OCI-LY7 (cell line): ENCODE measurements at places on chromosomes 12 and 14.

- no peak for DNase-seq
Measured at GRCh38 chr14:103861413-103862392, 14.3 kb upstream of the PPP1R13B start.

GRCh38 chr14:101927859-101928258, 36.5 kb upstream of the DYNC1H1 start:
- no peak for DNase-seq

DNA sequence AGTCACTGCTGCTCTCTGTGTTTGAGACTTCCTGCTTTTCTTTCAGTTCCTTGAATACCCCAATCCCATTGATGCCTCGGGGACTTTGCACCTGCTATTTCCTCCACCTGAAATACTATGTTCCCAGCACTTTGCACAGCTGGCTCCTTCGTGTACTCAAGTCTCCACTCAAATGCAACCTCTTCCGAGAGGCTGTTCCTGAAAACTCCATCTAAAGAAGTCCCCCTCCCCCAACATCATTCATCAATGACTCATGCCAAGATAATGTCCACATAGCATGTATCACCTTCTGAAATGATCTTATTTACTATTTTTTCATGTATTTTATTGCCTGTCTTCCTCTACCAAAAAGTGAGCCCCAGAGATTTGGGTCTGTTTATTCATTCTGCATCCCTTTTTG, 48.6 kb downstream of the HSPB8 start:
- no peak for DNase-seq

DNA sequence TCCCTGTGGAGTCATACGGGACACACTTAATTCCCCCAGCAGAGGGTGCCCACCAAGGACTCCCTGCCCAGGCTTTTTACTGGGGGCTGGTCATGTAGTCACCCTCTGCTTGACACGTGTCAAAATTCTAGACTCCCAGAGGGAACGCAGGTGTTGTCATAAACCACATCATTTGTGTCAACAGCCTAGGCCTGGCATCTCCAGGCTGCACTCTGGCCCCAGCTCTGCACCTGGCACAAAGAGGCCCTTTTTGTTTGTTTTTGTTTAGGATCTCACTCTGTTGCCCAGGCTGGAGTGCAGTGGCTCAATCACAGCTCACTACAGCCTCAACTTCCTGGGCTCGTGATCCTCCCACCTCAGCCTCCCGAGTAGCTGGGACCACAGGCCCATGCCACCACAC, 21.1 kb downstream of the BRI3BP start:
- DNase-seq: no peak

GRCh38 chr14:59771577-59771976, 99.0 kb downstream of the RTN1 start:
- DNase-seq: no peak

DNA sequence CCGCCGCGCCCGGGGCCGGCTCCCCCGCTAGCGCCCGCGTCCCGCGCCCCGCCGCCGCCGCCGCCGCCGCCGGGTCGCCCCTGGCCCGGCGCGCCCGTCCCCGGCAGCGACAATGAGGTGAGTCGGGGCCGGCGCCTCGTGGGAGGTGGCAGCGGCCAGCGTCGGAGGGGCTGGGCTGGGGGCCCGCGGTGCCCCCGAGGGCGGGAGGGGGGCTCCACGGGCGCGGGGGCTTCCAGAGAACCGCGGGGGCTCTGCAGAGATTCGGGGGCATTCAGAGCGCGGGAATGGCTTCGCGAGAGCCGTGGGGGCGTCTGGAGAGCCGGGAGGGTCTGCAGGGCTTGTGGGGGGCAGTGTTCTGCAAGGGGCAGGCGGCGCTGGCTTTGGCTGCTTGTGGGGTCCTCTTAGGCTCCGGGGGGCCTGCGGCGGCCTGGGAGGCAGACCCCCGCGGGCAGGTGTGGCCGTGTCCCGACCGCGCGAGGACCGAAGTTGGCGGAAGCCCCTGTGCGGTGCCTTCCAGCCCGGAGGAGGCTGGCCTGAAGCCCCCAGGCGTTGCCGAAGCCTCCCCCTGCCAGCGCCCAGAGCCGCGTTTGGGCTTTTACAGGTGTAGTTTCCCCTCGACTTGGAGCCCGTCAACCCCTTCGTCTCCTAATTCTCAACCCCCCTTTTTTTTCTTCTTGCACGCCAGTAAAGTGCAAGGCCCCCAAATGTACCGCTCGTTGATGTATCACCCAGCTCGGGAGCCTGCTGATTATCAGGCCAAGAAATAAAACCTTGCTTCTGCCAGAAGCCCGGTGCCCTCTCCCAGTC, 93.1 kb upstream of the EVL start:
- DNase-seq: peak; percentile 19

GRCh38 chr12:107670999-107671643, 14.5 kb upstream of the PWP1 start:
- DNase-seq: peak; percentile 34

DNA sequence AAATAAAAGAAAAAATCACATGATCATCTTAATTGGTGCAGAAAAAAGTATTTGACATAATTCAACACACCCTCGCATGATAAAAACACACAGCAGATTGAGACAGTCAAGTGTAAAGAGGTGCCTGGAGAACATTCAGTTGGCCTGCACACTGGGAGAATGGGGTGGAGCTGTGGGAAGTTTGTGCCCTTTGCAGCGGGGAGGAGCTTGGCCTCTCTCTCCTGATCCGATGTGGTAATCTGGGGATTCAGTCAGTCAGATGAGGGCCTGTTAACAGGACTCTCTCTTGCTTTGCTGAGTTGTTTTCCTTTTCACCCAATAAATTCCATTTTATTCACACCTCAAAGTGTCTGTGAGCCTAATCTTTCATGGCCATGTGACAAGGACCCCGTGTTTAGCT, 5.9 kb downstream of the SERPINA6 start:
- DNase-seq: no peak

GRCh38 chr12:85509857-85510256, 229.8 kb downstream of the ALX1 start:
- no peak for DNase-seq

DNA sequence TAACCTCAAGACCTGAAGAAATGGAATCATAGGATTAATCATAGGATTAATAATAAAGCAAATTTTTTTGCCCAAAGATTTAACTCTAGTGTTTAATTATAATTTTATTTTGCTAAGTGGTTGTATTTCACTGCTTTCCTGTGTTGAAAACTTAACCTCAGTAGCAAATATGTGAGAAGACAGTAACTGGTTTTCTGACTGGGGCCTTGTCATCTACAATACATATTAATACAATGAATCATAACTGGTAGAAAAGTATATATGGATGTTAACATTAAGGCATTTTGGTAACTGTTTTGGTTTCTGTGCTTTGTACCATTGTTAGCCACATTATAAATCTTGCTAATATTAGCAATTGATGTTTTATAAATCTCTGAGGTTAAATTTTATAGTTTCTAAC, 92.2 kb downstream of the ACSS3 start:
- DNase-seq: no peak

GRCh38 chr12:69553628-69554248, 31.5 kb upstream of the CCT2 start:
- DNase-seq: no peak

DNA sequence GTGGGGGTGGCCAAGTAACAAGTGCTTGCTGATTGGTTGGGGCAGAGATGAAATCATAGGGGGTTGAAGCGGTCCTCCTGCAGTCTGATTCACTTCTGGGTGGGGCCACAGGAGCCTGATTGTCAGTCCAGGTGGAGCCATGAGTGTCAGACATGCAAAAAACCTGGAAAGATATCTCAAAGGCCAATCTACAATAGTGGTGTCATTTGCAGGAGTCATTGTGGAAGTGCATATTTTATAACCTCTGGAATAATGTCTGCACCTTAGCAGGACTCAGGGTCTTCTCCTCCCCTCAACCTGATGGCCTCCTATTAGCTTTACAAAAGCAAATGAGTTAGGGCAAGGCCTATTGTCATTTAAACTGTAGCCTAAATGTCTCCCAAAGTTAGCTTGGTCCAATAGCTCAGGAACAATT, 241.4 kb downstream of the NUAK1 start:
- DNase-seq: no peak

DNA sequence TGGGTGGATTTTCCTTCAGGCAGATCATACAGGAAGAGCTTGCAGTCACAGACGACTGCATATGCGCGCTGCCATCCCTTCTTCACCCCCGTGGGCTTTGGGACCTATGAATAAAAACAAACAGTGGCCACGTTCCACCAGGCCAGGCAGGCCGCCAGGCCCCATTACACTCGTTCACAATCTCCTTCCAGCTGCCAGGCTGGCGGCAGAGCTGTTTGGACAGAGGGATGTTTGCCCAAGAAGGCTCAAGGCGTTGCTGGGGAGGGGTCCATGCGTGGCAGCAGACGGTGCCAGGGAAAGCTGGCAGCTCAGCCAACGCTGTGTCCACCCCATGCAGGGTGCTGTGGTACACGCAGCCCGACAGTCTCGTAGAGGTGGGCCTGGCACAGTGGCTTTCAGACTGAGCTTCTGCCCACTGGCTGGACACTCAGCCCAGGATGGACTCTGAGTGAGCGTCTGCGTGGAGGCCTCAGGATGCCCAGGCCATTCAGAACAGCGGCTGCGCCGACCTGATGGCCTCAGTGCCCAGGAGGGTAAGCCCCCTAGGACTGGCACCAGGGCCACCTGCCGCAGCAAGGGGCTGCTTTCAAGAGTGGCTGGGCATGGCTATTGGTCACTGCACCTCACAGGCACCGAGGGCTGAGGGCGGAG, 27.5 kb downstream of the AMN start:
- DNase-seq: no peak

DNA sequence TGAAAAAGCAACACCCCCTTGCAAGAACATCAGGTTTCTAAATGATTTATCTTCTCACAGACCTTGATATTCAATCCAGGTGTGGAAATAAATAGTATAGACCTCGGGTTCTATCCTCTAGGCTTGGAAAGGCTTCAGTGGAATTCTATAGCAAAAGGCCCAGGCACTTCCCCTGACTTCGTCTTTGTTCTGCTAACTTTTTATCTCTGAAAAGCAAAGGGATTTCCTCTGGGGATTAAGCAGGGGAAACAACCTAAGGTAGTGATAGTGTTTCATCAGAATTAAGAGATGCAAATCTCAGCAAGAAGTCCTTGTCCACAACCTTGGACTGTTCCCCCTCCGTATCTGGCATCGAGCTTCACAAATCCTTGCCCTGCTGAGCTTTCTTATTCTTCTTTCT, 59.5 kb upstream of the DUSP6 start:
- DNase-seq: no peak

DNA sequence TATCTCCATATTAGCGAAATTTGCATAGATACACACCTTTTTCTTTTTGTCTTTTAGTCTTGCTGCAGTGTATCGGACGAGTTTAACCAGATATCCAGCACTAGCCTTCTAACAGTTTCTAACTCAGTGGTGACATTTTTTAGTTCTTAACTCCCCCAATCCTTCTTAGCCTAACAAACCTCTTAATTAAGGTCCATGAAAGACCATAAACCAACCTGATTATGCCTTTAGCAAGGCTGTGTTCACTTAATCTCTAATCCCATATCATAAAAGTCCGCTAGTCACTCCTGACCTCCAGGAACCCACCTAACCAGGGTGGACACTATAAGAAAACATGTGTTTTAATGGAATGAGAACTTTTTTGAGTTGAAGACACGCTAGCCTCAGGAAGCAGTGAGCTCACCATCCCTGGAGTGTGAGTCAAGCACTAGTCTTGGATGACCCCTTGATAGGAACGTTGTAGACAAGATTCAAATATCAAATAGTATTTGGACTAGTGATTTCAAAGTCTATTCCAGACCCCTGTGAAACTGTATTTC, 9.5 kb downstream of the CDKN1B start:
- peak; percentile 29 for DNase-seq

DNA sequence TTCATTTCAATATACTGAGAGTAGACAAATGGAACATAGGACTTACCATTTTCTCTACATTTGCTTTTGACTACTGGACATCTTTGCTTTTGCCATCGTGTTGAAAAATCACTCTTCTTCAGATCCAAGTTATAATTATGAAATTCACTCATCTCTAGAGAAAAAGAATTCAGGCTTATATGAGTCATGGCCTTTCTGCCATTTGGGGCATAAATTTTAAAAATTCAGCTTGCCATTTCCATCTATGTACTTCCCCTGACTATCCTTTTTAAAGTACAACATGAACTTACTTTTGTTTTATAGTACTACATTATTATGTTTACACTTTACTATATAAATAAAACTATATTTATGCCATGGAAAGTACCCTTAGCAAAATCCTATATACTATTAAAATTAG, 3.0 kb downstream of the KLRK1 start:
- DNase-seq: no peak

GRCh38 chr14:98296895-98297294, 975.1 kb downstream of the BCL11B start:
- DNase-seq: no peak

- no peak for DNase-seq
Measured at GRCh38 chr12:83143950-83144349, 457.2 kb downstream of the TMTC2 start.

DNA sequence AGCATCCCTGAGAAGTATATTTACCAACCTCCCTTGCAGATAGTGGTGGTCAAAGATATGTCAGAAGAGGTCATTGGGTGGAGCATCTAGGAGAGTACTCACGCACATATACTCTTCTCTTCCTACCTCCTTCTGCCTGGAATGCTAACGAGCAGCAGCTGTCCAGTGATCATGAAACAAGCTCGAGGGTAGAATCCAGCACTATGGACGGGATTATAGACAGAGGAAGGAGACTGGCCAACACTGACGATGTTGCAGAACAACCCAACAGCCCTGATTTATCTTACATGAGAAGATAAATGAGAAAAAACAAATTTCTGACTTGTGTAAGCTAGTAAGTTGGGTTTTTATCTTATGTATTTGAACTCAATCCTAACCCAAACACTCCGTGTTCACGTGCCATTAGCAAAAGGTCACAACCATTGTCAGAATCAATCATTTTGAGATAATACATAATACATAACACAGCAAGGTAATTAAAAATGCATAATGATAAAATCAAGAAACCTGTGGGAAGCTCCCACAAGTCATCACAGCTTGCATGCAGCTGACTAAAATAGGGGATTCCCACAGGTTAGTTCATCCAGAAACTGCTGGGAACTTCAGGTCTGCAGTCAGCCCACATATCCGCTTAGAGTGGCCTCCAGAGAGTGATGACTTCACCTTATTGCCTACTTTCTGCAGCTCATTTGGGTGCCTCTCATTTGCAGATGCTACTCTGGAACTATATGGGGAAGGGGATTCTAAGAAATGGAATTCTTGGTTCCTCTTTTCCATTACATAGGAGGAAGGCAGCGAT, 36.3 kb upstream of the STK38L start:
- no peak for DNase-seq

GRCh38 chr14:67137744-67138371, 51.4 kb upstream of the GARIN2 start:
- DNase-seq: peak; percentile 11

- no peak for DNase-seq
Measured at GRCh38 chr14:54251356-54251755, 145.5 kb upstream of the CDKN3 start.
